ENCODE measurements at places on chromosomes 12 and 14.

GRCh38 chr12:94144781-94145180, 3.6 kb upstream of the PLXNC1 start:
- DNase-seq: no peak

- no peak for DNase-seq
Observed at GRCh38 chr14:90268420-90268819, 12.1 kb downstream of the PSMC1 start.

DNA sequence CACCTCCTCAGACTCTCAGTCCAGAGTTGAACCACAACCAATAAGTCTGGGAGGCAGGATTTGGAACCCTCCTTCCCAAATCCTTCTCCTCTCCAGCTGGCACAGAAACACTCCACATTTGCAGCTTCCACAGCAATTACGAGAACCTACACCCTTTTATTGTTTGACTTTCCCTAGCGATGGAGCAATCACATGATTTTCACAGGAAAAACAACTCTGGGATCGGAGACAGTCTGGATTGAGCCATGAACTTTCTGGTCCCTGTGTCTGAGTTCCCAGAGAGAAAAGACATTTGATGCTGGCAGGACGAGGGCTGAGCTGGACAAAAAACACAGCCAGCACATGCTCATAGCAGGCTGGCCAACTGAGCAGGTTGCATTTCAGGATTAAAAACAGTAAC, 49.0 kb upstream of the STON2 start:
- DNase-seq: no peak

DNA sequence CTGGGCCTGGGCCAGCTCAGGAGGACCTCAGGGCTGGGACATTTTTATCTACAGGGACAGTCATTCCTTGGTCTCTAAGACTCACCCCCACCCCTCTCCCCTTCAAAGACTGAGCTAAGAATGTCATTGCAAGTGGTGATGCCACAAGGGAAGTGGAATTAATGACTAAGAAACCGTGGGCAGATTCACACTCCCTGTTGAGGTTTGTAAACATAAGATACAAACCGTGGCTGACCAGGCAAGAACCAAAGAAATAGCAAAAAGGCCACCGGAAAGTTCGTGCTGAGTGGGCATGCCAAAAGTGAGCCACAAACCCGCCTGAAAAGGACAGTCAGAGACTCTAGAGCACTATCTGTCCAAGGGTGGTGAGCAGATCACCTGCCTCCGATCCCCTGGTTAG, 25.7 kb downstream of the NUAK1 start:
- DNase-seq: no peak

GRCh38 chr12:93148412-93148811, 219.3 kb upstream of the EEA1 start:
- no peak for DNase-seq

DNA sequence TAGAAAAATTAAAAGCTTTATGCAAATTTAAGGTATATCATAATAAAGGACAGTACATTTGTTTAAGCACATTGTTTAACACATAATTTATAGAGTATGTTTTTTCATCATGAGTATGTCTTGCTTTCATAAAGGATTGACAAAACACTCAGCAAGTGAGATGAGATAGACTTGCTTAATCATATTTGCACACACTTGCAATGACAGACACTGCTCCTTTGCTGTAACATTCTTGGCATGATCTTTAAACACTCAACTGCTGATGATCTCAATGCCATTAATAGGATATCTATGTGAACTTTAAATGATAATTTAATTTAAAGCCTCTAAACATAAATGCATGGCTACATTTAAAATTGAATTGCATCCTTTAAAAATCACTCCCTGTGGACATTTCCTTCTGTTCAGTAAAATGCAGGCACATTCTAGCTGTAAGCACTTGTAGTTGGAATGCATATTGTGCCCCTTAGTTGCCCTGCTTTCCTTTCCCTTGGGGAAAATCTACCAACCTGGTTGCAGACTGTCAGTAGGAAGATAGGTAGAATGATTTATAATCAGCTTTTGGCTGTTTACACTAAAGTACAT, 979.0 kb downstream of the TMTC2 start:
- DNase-seq: no peak

DNA sequence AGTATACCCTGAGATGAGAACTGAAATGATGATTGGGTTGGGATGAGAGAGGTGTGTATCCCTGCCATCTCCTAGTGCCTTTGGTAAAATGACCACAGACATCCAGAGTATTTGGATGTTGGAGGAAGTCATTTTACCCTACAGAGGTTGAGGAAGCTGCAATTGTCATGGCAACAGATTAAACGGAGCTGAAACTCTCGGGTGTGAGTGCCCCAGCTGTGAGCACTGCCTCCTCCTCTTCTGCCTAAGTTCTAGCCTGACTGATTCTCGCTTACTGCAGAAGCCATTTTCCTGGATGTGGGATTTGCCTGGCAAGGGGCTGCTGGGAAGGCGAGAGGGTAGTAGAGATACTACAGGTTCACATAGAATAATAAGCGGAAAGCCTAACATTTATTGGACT, 10.3 kb upstream of the PPP4R4 start:
- no peak for DNase-seq

DNA sequence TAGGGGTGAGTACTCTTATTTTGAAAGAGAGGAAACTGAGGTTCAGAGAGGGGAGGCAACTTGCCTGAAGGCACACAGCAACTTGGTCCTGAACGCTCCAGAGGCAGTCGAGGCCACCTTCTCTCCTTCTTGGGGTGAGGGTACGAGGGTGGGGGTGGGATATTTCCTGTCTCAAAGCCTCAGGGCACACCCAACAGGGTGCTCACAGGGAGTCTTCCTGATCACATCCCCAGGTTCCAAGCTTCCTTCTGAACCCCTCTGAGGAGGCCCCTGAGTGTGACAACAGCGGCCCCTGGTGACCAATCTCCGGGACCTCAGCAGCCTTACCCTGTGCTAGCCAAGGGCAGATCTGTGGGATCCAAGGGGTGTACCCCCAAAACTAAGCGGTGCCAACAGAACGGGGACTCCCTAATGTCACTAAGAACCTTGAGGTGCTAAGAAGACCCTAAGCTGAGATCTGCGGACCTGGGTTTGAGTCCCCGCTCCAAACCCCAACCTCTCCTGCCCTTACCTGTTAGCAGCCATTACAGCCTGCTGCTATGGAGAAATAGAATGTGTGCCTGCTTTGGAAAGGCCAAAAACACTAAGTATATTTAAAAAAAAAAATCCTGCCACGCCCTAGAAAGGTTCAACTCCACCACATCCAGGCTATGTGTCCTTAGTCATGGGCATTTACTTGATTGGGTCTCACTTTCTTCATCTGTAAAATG, 57.9 kb downstream of the TRPV4 start:
- DNase-seq: peak; percentile 76

DNA sequence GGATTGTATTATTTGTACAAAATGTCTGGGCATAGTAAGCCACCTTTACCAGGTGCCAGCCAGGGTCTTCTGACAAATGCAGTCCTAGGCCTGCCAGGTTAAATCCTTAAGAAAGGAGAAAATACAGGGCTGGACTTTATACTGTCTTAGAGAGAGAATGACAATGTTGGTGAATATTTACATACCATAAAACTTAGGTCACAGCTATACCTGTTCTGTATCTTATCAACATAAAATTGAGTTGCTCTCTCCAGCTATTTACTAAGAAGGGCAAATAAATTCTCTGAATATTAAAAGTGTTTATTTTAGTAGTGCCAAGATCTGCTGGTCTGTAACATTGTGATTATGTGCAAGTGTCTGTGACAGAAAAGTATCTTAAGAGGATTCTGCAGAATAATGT, 971.1 kb downstream of the AACS start:
- DNase-seq: no peak

DNA sequence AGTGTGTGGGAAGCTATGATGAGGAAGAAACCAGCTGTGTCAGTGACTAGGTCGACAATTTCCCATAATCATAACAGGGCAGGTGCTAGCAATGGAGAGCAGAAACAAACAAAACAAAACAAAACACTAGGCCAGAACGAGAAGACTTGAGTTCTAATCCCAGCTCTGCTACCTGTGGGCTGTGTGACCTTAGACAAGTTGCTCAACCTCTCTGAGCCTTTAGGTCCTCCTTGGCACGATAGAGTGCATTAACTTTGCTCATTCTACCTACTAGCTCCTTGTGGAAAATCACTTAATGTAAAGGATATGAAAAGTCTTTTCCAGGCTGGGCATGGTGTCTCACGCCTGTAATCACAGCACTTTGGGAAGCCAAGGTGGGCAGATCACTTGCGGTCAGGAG, 11.2 kb downstream of the HHIPL1 start:
- DNase-seq: no peak

DNA sequence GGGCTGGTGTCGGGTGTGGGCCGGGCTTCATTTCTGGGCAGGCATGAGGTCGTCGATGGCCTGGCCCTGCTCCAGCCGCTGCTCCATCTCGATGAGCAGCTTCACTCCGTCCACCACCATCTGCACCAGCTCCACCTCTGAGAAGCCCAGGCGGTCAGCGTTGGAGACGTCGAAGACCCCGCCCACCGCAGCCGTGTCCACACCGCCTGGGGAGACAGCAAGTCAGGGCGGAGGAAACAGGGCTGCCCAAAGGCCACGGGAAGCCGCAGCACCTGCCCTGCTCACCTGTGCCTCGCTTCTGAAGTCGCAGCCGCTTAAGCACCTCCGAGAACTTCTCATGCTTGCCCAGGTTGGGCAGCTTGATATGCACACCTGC, 2.8 kb downstream of the CKB start:
- DNase-seq: no peak

GRCh38 chr12:76080017-76080728, 4.3 kb downstream of the NAP1L1 start:
- DNase-seq: no peak

- no peak for DNase-seq
Observed at GRCh38 chr12:69623970-69624369, 13.3 kb upstream of the LRRC10 start.

DNA sequence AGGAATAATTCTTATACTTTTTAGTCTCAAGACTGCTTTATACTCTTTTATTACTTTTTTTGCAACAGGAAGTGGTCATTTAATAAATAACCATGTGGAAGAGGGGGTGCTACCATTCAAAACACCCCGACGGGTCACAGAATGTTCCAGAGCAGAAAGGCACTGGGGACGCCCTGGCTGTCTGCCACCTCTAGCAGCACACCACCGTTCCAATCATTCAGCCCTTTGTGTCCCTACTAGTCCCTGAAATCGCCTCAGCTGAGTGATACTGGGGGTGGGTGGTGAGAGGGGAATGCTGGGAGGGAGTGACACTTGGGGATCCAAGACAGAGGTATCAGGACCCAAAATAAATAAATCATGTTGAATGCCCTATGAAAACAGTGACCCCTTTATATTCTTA, 52.4 kb downstream of the MON2 start:
- no peak for DNase-seq

DNA sequence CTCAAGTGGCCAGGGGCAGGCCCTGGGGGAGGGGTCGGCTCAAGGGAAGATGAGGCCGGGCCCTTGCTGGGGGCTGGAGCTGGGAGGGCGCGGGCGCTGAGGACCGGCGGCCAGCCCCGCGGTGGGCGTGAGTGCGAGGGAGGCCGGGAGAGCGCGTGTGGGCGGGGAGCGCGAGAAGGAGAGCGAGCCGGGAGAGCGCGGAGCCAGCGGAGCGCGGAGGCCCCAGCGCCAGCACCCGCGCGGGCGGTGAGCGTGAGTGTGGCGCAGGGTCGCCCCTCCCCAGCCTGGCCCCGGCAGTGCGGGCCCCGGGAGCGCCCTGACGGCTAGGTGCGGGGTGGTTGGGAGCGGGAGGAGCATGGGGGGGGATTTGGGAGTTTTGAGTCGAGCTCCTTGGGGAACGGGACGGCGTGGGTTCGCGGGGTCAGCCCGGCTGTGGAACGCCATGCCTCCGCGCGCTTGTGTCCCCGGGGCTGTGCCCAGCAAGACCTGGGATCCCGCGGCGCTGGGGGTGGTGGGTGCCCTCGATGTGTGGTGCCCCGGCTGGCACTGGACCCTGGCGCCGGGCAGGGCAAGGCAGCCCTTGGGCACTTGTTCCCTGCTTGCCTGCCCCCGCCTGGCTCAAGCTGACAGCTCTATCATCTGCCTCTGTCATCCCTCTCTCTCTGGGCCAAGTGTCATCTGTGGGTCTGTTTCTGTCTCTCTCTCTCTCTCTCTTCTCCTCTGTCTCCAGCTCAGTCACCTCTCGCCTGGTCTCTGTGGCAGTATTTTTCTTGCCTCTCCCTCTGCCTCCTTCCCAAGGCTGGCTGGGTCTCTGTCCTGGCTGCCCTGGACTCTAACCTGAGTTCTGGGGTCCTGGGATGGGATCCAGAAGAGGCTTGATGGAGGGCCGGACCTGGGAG, at the start of gene LBHD2:
TSS of gene LBHD2 (plus strand) at position 190 of the 899 bp plus-strand sequence. CDS start 1,803 bp downstream, outside the sequence.
- no peak for DNase-seq

- no peak for DNase-seq
Observed at GRCh38 chr14:53450871-53451270, 297.7 kb upstream of the DDHD1 start.

GRCh38 chr14:79629411-79630287, 581.7 kb downstream of the DIO2 start:
- no peak for DNase-seq

- no peak for DNase-seq
Observed at GRCh38 chr14:52951681-52952554, 1.1 kb upstream of the FERMT2 start.

- DNase-seq: no peak
Observed at GRCh38 chr12:98401427-98401826, 114.0 kb upstream of the TMPO start.

- DNase-seq: no peak
Observed at GRCh38 chr12:84856156-84856900, 56.3 kb downstream of the SLC6A15 start.

- DNase-seq: no peak
Observed at GRCh38 chr14:70896981-70897380, 10.3 kb upstream of the PCNX1 start.

DNA sequence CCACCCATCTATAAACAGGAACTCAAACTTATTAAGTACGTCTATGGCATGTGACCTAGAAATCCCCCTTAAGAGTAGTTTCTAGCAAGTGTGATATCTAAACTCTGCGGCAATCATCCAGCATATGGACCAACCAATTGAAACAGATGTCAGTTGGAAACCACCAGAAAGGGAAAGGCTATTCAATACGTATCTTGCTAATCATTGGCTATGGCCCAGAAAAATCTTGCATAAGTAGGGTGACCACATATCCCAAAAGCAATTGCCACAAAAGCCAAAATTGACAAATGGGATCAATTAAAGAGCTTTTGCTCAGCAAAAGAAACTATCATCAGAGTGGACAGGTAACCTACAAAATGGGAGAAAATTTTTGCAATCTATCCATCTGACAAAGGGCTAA, 24.2 kb downstream of the SYNJ2BP start:
- DNase-seq: no peak

DNA sequence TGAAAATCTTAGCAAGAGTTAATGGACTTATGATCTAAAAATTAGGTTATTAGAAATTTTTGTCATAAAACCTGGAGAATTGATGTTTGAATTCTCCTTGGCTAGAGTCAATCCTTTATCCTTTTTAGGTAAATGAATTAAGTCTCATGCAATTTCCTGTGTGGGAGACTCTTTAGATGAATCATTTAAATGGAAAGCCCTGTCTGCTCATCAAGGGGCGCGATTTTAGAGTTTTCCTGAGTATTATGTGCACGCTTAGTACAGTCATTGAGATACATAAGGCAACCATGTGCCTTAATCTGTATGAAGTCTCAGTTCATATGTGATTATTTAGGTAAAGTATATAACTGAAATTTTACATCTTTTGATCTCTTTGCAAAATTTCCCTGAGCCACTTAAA, 974.7 kb downstream of the NRXN3 start:
- no peak for DNase-seq

All from RKO (cell line).